ENCODE measurements at places on chromosomes 4 and X.
A peak's percentile ranks its signal among the peaks of the same experiment; 100 is the strongest.

- no peak for DNase-seq
Measured at GRCh38 chr4:152327606-152328453, 208.1 kb downstream of the FBXW7 start.

DNA sequence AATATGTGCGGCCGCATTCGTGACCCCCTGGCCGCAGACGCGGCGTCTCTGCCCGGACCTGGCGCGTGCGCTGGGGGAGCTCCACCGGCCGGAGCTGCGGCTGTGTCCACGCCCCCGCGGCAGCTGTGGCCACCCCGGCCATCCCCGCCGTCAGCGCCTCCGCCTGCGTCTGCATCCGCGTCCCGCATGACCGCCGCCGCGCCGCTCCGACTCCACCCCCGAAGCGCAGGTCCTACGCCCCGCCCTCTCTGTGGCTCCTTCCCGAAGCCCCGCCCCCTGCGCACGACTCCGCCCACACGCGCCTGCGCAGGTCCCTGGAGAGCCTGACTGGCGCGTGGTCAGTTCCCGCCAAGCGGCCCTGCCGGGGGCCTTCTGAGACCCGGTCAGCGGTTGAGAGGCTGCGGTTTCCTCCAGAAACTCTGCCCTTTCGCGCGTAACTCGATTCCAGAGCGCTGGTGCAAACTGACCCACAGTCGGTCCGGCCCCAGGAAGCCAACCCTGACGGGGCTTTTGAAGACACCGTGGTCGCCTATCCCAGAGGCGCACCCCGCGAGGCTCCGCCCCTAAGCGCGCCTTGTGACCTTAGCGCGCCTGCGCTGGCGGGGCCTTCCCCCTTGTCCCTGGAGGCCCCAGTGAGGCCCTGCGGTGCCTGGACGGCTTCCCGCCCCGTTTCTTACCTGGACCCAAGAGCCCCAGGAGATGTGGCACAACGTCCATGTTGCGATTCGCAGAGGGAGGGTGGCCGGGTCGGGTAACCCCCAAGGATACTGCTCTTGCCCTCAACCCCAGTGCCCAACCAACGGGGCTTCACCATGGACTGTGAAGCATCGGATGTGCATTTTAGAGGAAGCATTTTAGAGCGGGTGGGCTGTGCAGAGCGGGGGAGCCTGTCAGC lies at the start of gene LAGE3:
Gene LAGE3, minus strand, starts transcription at position 554 of the 895 bp plus-strand sequence. Its CDS starts 366 bp downstream, at position 188.
- peak; percentile 67 for DNase-seq

- no peak for DNase-seq
Measured at GRCh38 chr4:1180663-1181062, 8.3 kb upstream of the SPON2 start.

DNA sequence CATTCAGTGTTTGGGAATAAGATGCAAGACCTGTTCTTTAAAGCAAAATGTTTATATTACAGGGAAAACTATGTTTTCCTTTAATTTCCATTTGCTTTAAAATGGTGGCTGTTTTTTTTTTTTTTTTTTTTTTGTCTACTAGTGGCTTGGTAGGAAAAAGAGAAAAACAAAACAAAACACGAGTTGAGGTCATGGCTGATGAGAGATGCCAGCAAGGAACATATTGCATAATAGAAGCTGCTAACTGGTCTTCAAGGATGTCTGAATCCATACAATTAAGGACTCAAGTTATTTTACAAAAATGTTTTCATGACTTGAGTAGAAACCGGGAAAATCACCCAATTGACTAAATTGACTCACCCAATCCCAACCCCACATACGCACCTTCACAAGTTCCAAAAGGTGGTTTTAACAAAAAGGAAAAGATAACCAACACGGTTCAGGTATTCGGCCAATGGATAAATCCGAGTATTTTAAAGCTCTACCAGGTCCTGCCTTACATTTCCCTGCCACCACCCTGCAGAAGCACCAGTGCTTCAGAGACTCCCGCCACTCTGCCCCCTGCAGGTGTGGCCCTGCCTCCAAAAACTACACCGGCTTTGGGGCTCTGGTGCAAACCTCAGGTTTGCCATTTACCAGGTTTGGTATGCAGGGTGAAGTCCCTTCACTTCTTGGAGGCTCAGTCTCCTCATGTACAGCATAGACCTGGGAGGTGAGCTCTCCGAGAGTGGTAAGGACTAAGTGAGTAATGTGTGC lies 27.1 kb downstream of the PIR start:
- no peak for DNase-seq

DNA sequence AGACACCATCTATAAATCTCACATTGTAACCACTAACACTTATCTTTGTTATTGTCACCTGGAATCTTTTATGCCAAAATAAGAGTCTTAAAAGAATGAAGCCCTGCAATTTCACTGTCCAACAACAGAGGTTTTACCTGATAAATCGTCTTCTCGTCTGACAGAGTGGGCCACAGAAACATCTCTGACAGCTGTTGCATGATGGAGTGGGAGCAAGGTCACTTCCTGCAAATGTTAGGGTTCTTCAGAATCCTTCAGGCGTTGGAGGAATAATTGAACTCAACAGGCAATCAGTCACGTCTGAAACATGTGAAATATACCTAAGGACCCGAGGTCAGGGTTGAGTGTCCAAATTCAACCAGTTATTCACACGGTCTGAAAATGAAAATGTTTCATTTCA lies 353.6 kb downstream of the TRIML1 start:
- no peak for DNase-seq

GRCh38 chr4:92241094-92241493 lies 62.7 kb upstream of the GRID2 start:
- no peak for DNase-seq

DNA sequence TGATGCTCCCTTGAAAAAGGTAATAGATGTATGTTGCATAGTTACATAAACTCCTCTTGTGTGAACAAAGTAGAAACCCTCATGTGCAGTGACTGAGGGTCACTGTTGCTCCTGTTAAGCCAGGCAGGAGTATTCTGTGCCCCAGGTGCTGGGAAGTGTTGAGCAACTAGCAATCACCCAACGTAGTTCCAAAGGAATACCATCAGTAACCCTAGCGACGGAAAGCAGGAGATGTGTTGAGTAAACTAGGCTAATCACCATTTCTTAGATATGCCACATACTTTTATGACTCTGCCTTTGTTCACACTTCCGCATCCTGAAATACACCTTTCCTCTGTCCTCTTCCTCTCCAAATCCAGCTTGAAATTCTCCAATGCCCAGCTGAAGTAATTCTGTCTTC lies 50.9 kb upstream of the TAB3 start:
- no peak for DNase-seq

DNA sequence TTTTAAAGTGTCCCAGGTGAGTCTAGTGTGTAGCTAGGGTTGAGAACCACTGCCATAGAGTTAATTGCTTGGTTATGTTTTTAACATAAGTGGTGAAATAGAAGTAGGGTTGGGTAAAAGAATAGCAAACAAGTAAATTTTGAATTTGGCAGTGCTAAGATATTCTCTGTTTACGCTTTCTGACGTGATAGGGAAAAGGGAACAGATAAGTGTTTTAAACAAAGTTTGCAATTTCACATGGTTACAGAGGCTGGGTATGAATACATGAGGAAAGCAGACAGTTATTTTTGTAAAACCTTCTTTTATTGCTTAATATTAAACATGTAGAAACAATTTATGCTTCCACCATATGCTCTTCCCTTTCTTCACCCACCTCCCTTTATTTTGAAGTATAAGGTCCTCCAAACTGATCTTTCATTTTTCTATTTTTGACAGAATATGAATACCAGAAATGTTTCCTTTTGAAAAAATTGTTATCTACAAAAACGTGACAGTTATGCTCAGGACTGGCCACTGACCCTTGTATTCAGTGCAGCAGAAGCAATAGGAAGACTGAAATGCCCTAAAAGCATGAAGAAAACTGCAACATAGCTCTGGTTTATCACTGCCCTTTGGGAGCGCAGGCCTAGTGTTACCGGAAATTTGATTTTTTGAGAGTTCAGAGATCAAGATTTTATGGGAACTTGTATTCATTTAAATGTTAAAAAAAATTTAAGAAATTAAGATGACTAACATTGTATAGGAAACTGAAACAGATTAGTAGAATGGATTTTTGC lies 214.4 kb upstream of the ARSJ start:
- DNase-seq: no peak

- DNase-seq: no peak
Measured at GRCh38 chr4:61772126-61772525, 572.0 kb downstream of the ADGRL3 start.

DNA sequence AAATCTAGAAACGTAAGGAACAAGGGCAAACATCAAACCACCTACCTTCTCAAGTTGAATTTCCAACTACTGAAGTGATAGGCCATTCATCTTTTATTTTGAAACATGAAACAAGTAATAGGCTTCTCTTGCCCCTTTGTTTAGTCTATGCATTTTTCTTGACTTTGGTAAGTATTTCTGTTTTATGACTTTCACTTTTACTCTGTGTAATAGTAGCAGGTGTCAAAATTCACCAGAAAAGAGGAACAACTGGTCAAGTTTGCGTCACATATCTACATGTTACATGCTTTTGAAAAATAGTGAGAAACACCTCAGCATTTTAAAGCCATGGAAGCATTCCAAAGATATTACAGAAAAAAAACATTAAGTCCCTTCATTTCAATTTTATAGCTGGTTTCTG lies 157.1 kb upstream of the FTHL17 start:
- no peak for DNase-seq

GRCh38 chrX:139762400-139763183 lies 54.6 kb upstream of the MCF2 start:
- no peak for DNase-seq

DNA sequence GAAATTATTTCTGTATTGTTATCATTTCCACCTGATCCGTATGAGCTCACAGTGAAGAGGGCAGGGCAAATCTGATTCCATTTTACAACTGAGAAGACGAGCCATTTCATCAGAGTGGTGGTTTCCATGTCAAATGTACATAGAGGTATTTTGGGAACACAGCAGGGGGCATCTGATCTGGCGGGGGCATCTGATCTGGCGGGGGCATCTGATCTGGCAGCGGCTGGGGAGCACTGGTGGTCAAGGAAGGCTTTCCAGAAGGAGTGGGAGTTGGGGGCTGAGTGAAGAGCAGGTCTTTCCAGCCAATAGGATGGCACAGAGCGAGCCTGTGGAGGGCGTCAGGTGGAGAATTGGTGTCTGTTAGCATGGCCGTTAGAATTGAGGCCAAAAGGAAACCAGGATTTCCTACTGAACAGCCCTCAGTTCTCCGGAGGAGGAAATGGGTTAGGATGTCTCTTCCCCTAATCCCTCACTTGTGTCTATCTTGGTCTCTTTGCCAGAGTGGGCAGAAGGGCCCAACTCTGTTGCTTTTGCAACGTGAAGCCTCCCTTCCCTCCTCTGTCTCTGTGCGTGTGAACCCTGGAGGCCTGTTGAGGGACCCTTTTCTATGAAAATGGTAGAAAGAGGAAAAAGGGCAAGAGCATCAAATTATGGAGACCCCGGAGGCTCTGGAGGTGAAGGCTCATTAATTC lies 41.3 kb downstream of the RHOH start:
- no peak for DNase-seq

DNA sequence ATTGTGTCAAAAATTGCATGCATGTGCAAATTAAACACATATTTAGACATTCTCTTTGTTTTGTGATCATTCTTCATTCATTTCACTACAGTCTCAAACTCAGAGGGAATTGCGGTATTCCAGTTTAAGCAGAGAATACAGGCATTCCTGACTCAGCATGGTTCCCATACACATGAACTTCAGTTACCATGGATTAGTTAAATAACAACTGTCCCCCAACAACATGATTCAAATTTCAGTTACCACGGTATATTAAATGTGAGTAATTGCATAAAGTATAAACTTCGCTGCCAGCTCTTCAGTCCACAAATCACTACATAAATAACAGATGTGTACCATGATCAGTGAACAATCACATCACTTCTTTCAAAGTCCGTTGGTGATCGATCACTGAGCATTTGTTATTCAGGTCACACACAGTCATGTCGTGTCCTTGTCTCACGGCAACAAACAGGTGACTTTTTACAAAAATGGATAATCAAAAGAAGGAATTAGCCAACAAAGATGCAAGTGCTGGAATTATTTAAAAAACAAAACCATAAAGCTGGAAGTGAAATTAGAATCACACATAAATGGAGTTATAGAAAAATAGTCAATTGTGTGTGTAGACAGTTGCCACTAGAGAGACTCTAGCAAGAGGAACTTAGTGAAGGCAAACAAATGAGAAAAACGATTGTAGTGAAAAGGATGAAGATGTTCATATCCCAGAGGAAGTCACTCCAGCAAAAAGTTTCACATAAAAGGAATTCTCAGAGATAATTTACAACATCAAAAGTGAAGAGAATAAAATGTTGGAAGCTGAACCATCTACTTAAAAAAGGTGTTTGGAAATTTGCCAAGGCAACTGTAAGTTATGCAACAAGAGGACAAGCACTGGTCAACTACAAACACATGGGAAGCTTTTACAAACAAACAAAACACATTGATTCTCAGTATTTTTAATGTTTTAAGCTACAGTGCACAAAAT lies 138.6 kb upstream of the SMARCAD1 start:
- DNase-seq: no peak

Data from AML-193 (cell line).